A549 treated with Mapracorat at 1 μM for 4 hours (cell line): ENCODE measurements at places on chromosomes 12 and 14. TPM values are rescaled to one million over a fixed set of nuclear protein-coding genes. Genes with fewer than 3 reads are reported as not detected.

The OTX2 gene
- not detected in 5 replicates for total RNA-seq

The CCDC196 gene
- total RNA-seq, result not detected in 5 replicates

The MAP3K9 gene
- 4.4 to 6.5 TPM (median 5.4 TPM) in 5 replicates for total RNA-seq

The FAM90A1 gene
- 0.12 to 0.15 TPM (median 0.14 TPM) in 5 replicates for total RNA-seq

The ALX1 gene
- total RNA-seq, result 4.1 to 5.1 TPM (median 4.8 TPM) in 5 replicates

The SIX1 gene
- total RNA-seq, result 5.6 to 8.1 TPM (median 6.8 TPM) in 5 replicates

The OTOGL gene
- total RNA-seq, result not detected in 5 replicates

The HOXC9 gene
- 11.1 to 13.2 TPM (median 11.7 TPM) in 5 replicates for total RNA-seq

The SERPINA9 gene
- total RNA-seq, result not detected in 5 replicates

The CIT gene
- 10.0 to 15.4 TPM (median 13.6 TPM) in 5 replicates for total RNA-seq

The ITFG2 gene
- total RNA-seq, result 12.5 to 18.6 TPM (median 14.9 TPM) in 5 replicates

The PLD4 gene
- 0.09 to 0.26 TPM in 2 of 5 replicates, not detected in the others for total RNA-seq

The MORN3 gene
- 0.10 to 0.34 TPM (median 0.30 TPM) in 5 replicates for total RNA-seq

The CPSF2 gene
- 28.4 to 43.6 TPM (median 38.7 TPM) in 5 replicates for total RNA-seq

The RAD9B gene
- total RNA-seq, result 0.13 to 0.55 TPM (median 0.22 TPM) in 5 replicates

The DHH gene
- total RNA-seq, result not detected in 5 replicates

The CYP27B1 gene
- total RNA-seq, result 1.5 to 2.8 TPM (median 1.7 TPM) in 5 replicates

The PLEKHG7 gene
- total RNA-seq, result not detected in 5 replicates

The PTPRB gene
- total RNA-seq, result 0.42 to 1.2 TPM (median 1.1 TPM) in 5 replicates

The CYP46A1 gene
- 0.05 to 0.25 TPM (median 0.15 TPM) in 4 of 5 replicates, not detected in the other for total RNA-seq

The RNASE3 gene
- total RNA-seq, result not detected in 5 replicates

The RIMBP2 gene
- total RNA-seq, result 0.05 TPM in 1 of 5 replicates, not detected in the others

The CLEC4C gene
- total RNA-seq, result not detected in 5 replicates

The SP1 gene
- 18.4 to 25.2 TPM (median 20.4 TPM) in 5 replicates for total RNA-seq

The STRN3 gene
- 11.9 to 16.7 TPM (median 15.5 TPM) in 5 replicates for total RNA-seq

The AQP2 gene
- not detected in 5 replicates for total RNA-seq

The NYNRIN gene
- total RNA-seq, result 0.23 to 0.36 TPM (median 0.29 TPM) in 5 replicates

The RNU7-1 gene
- not detected in 5 replicates for total RNA-seq

The SYCP3 gene
- total RNA-seq, result not detected in 5 replicates

The DLGAP5 gene
- 24.7 to 33.0 TPM (median 30.9 TPM) in 5 replicates for total RNA-seq

The KCNC2 gene
- not detected in 5 replicates for total RNA-seq

The ZBTB42 gene
- total RNA-seq, result 2.3 to 3.3 TPM (median 3.1 TPM) in 5 replicates

The RIPK3 gene
- total RNA-seq, result not detected in 5 replicates

The LTBR gene
- total RNA-seq, result 199 to 249 TPM (median 243 TPM) in 5 replicates

The GLT1D1 gene
- not detected in 5 replicates for total RNA-seq

The GLIPR1L1 gene
- not detected in 5 replicates for total RNA-seq

The EGLN3 gene
- 3.3 to 5.1 TPM (median 3.6 TPM) in 5 replicates for total RNA-seq
